ENCODE measurements at places on chromosomes 3 and 15.

DNA sequence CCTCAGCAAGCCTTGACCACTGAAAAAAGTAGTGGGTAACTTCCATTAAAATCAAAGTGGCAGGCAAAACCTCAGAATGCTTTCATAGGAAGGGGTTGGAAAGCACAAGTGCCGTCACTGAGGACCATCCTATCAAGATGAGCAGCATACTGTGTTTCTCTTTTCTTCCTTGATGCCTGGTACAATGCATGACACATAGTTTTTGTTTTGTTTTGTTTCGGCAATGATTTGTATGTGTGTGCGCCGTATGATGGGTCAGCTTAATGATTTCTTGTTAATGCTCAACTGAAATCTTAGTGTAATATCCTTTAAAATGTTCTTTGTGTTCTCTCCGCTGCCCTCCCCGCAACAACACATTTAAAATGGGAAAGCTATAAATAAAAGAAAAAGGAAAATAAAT is 476.4 kb upstream of the KCNMB2 start:
- DNase-seq: no peak

DNA sequence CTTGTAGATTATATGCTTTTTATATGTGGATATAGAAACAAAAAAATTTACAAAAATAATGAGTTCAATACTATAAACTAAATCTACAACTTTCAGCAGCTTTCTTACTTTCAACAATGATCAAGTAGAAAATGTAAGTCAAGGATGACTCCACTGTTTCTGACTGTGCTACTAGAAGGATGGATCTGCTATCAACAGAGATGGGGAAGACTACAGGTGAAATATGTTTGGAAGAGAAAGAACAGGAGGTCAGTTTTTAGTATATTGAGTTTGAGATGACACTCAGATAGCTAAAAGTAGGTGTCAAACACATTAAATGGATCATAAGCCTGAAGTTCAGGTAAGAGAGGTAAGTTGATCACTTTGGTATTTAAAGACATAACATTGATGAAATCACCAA is 107.5 kb downstream of the TBC1D5 start:
- no peak for DNase-seq

DNA sequence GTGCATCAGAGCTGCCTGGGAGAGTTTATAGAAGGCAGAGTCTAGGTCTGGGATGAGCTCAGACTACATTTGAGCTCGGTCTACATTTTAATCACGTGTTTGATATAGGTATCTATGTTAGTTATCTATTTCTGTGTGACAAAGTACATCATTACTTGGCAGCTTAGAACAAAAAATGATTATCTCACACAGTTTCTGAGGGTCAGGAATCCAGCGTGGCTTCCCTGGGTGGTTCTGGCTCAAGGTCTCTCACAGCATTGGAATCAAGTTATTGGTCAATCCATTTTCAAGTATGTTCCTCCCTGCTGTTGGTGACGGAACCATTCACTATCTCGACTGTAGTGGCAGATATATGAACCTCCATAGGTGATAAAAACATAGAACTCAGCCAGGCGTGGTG is 71.7 kb downstream of the ABHD5 start:
- no peak for DNase-seq

DNA sequence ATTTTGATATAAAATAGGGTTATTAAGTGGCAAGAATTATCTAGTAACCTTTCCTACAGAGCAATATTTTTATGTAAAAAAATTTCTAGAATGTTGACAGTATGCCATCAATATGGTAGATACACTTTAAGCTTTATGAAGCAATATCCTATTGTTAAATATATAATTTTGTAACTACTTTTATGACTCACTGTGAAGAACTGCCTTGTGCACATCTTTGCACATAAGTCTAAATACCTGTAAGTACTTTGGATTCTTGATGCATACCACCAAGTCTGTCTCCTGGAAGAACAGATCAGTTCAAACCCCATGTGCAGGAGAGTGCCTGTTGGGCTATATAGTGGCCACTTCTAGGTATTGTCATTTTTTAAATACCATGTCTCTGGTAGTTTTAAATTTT is 205.7 kb upstream of the EIF1B start:
- no peak for DNase-seq

GRCh38 chr3:159616234-159616825 is 372.3 kb upstream of the IL12A start:
- no peak for DNase-seq

DNA sequence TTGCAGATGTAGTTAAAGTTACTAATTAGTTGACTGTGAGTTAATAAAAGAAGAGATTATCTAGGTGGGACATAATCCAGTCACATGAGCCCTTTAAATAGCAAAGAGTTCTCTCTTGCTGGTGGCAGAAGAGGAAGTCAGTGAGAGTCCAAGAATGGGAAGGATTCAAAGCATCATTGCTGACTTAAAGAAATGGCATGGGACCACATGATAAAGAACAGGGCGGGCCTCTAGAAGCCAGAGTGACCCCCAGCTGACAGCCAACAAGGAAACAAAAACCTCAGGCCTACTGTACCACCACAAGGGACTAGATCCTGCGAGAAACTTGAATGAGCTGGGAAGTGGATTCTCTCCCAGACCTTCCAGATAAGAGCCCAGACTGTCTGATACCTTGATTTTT is 447.2 kb upstream of the CCDC54 start:
- DNase-seq: no peak

- no peak for DNase-seq
Measured at GRCh38 chr15:59687836-59688235, 1.3 kb downstream of the BNIP2 start.

- DNase-seq: no peak
Measured at GRCh38 chr3:64627471-64628321, 60.1 kb downstream of the ADAMTS9 start.

DNA sequence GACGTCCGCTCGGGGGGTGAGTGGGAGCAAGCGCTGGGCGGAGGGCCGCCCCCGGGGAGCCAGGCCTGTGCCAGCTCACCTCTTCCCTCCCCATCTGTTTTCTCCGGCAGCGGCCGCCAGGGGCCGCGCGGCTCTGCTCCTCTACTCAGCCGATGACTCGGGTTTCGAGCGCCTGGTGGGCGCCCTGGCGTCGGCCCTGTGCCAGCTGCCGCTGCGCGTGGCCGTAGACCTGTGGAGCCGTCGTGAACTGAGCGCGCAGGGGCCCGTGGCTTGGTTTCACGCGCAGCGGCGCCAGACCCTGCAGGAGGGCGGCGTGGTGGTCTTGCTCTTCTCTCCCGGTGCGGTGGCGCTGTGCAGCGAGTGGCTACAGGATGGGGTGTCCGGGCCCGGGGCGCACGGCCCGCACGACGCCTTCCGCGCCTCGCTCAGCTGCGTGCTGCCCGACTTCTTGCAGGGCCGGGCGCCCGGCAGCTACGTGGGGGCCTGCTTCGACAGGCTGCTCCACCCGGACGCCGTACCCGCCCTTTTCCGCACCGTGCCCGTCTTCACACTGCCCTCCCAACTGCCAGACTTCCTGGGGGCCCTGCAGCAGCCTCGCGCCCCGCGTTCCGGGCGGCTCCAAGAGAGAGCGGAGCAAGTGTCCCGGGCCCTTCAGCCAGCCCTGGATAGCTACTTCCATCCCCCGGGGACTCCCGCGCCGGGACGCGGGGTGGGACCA is 632 bp upstream of the CRELD1 start:
- DNase-seq: peak; percentile 80

- no peak for DNase-seq
Measured at GRCh38 chr15:67882487-67883233, 42.8 kb upstream of the RNU6-1 start.

DNA sequence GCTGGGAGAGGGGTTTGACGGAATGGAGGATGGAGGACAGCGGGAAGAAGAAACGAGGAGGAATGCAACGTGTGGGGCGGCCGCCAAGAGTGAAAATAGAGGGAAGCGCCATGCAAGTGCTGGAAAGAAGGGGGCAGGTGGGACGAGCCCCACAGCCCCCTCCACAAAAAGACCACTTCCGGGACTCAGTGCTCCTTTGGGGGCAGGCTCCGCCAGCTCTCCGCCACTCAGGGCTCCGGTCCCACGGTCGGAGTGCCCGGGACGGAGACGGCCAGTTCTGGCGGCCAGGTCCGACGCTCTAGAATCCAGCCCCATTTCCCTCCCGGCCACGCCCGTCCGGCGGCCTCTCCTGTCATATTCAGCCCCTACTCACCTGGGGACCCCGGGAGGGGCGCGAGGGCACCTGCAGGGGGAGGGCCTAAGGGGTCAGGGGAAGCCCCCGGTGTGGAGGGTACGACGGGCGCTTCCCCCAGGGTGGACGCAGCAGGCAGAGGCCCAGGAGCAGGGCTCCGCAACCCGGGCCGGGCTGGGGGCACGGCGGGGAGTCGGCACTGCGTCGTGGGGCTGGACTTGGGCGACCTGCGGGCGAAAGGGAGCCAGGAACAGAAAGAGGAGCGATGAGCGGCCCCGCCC is 25.5 kb upstream of the CSPG4 start:
- no peak for DNase-seq

- DNase-seq: no peak
Measured at GRCh38 chr15:45384700-45385099, 6.4 kb upstream of the GATM start.

DNA sequence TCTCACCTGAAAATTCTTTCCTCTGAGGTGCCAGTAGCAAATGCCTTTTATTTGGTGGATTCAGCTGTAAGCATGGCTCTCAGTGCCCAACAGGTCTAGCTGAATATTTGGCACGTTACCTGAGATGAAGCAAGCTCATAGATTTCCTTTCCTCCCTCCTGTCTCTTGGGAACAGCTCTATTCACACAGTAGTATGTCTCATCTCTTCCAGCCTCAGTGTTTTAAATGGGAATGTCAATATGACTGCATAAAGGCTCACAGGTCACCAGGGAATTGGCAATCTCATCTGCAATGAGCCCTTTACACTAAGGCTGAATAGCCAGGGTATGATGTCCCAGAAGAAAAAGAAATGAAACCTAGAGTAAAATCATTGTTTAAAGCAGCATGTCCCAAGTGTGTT is 733.5 kb downstream of the NTRK3 start:
- DNase-seq: no peak

DNA sequence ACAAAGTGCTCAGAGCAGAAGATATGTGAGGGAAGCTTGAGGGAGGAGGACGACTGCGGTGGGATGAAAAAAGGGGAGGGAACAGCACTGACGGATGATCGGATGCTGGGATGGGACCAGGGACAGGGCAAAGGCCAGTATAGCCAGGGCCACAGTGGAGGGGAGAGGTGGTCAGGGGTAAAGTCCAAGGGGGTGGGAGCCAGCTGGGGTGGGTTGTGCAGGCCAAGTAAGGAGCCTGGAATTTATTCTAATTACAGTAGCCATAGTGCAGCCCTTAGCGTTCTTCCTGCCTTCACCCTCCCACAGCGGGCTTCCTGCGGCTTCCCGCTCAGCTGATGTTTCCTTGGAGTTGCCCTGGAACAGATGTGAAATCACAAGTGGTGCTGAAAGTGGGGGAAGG is 7.6 kb upstream of the APEH start:
- DNase-seq: no peak

- DNase-seq: no peak
Measured at GRCh38 chr3:106963442-106963841, 413.8 kb upstream of the CCDC54 start.

GRCh38 chr15:29844290-29844903 is 22.1 kb upstream of the TJP1 start:
- DNase-seq: no peak

GRCh38 chr3:126749547-126749875 is 45.5 kb downstream of the CHCHD6 start:
- DNase-seq: no peak

DNA sequence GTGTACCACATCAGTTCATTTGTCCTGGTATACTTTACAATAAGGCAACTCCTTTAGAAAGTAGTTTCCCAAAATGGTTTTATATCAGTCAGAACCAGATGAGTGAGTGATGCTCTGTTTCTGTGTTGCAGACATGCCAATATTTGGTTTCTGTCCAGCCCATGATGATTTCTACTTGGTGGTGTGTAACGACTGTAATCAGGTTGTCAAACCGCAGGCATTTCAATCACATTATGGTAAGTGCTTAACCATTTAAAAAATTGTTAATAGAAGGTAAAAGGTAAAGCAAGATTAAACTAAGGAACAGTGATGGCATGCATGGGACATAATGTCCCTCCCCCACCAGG is 40.0 kb upstream of the SCAANT1 start:
- DNase-seq: no peak

GRCh38 chr3:189779166-189779565 is 148.0 kb downstream of the TP63 start:
- no peak for DNase-seq

- no peak for DNase-seq
Measured at GRCh38 chr3:115245438-115245837, 98.3 kb upstream of the ZBTB20 start.

GRCh38 chr3:84077479-84077878 is 881.3 kb upstream of the CADM2 start:
- DNase-seq: no peak

DNA sequence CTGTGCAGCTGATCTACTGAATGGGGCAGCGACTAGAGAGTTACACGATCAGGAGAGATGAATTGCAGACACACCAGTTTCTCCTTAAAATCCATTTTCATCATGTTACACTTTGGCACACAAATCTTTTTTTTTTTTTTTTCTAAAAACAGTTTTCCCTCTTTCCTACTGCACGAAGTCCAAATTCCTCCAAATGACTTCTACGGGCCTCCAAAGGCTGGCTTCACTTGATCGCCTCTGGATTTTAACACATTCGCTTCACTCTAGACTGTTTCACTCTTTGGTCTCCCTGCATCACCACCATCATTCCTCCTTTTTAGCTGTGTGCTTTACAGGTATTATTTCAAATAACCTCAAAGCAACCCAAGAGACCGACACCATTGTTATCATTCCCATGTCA is 268.6 kb downstream of the RORA start:
- DNase-seq: no peak

GRCh38 chr15:71773206-71773859 is 37.0 kb upstream of the NR2E3 start:
- no peak for DNase-seq

DNA sequence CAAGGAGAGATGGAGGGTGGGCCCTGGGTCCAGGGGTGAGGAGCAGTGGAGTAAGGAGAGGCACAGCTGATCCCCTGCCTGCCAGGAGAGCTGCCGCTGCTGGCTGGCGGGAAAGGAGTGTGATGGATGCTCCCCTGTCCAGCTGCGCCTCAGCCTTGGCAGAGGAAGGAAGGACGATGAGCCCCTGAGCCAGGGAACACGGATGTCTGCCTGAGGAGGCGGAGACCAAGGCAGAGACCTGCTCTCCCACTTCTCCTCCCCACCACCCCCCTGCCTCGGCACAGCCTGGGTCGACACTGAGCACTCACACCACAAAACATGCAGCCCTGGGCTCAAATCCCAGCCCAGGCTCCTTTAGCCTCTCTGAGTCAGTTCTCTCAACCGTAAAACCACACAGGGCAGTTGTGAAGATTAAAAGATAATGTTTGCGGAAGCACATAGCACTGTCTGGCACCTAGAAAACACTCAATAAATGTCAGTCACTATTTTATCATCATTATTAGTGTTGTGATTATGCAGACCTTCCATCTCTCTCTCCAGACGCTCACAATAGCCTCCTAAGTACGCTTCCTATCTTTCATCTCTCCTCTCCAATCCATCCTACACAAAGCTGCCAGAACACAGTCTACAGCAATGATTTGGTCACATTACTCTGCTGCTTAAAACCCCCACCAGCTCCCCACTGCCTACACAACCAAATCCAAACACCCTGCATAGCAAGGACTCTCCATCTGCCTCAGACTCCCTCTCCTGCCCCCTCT is 52.2 kb downstream of the SEMA5B start:
- no peak for DNase-seq
